ENCODE measurements at places on chromosomes 11 and 22.

DNA sequence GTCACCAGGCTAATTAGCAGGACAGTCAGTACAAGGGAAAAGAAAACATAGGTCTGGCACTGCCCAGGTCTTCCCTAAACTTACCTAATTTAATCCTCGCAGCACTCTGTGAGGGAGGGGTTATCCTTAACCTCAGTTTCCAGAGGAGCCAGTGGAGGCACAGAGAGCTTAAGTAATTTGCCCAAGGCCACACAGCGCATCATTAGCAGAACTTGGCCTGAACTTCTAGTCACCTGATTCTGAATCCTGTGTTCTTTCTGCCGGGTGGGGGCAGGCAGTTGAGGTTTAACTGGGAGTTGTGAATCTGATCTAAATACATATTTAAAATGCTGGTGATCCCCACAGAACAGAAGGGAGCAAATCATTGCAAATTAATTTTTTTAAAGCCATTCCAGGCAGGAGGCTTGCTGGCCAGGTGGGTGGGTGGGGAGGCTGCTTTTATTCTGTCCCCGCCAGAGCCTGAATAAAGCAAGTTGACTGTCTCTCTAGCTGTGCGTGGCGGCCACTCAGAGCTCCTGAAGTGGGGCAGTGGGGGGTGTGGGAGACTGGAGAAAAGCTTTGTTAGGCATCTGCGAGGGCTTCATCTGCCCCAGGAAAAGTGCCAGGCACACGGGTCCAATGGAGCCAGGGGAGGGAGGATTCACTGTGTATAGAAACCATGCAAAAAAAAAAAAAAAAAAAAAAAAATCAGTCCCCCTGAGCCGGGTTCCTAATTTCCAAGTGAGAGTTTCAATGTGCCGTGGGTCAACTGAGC is 66.1 kb downstream of the NFAM1 start:
- no peak for DNase-seq

GRCh38 chr11:60169264-60169915 is 13.5 kb downstream of the MS4A6A start:
- DNase-seq = no peak

GRCh38 chr11:13352711-13353110 is 75.1 kb downstream of the BMAL1 start:
- no peak for DNase-seq

GRCh38 chr11:133955081-133955891 is 1.5 kb downstream of the IGSF9B start:
- DNase-seq = no peak

GRCh38 chr22:20235389-20235991 is 32.6 kb downstream of the RTN4R start:
- DNase-seq = no peak

DNA sequence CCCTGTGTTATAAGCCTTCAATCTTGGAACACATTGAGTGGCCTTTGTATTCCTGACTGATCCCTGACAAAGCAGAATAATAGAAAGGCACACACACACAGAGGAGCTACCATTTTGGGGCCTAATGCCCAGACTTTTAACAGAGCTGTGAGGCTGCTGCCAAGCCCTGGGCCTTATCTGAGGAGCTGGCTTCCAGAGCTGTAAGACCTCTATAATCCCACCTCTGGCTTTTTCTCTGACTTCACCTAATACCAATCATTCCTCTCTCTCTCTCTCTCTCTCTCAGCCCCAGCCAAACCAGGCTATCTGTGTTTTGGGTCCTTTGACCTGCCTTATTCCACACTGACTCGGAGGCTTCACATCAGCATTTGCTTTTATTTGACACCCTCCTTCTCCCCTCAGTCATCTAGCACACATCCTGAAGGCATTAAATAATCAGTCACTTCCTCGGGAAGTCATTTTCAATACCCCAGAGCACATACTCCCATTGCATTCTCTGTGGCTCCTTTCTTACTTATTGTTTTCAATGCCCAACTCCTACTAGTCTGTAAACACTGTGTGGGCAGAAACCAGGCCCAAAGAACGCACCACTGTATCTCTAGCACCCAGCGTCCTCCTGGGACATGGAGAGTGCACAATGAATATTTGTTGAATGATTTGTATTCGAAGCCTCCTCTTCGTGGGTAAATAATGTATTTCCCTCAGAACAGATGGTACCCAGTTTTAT is 21.2 kb upstream of the TRIM44 start:
- DNase-seq = no peak

GRCh38 chr11:9775398-9775779 is 111.5 kb downstream of the SWAP70 start:
- no peak for DNase-seq

GRCh38 chr22:24950272-24950902 is 2.1 kb upstream of the KIAA1671 start:
- DNase-seq = no peak

GRCh38 chr22:31607696-31608095 is 54.3 kb downstream of the PISD start:
- DNase-seq = no peak

- no peak for DNase-seq
Measured at GRCh38 chr11:70628855-70629844, 230.8 kb downstream of the CTTN start.

- DNase-seq = no peak
Measured at GRCh38 chr11:61133956-61134662, 27.1 kb downstream of the VPS37C start.
